ENCODE measurements at places on chromosomes 1 and 21.

DNA sequence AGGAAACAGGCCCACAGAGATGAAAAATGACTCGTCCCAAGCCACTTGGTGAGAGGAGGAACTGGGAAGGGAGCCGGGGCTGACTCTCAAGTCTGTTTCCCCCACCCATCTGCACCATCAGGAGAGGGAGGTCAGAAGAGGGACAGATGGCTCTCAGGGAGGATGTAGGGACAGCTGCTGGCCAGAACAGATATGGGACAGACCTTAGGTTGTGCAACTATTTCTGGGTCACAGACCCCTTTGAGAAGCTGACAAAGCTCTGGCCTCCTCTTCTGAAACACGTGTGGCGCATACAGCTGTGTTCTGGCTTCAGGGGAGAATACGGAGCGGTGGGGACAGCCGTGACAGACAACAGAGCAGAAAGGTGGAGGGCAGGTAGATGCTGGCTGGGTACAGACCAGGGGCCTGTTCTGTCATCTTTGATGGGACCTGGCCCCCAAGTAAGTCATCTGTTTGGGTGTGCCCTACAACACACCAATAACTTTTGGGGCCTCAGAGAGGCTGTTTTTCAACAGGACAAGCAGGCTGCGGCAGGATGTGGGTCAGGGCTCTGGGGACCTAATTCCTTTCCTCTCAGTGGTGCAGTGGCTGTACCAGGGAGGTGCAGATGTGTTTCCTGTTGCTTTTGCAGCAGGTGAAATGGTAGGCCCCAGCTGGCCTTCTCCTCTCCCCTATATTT is 7.3 kb downstream of the SH3BGRL3 start:
- peak; percentile 34 for DNase-seq

- no peak for DNase-seq
Measured at GRCh38 chr1:24503059-24503751, 569 bp downstream of the RCAN3 start.

- DNase-seq = no peak
Measured at GRCh38 chr21:35401476-35401875, 352.4 kb upstream of the RUNX1 start.

- no peak for DNase-seq
Measured at GRCh38 chr1:227864882-227865281, 49.4 kb downstream of the PRSS38 start.

DNA sequence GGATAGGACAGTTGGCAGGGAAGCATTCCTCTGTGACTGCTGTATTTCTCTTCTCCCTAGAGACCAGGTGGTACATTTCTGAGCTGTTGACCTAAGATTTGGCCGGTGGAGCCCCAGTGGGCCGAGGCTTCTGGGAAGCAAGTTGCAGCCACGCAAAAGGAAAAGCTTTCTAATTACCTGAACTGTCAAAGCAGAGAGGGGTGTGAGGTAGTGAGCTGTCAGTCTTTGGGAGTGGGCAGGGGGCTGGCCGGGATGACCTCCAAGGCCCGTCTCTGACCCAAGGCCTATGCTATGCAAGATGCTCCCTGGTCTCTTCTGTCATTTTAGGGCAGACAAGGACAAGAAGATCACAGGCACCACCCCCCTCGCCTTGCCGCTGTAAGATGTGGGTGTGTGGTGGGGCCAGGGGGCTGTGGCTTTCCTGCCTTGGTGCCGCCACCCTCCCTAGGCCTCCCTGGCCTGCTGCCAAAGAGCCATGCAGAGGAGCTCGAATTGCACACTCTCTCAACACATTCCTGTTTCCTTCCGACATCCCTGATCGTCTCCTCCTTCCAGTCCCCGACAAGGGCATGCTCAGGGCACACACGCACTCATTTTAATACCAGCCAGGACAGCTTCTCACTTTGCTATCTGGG is 7.7 kb downstream of the PADI1 start:
- peak; percentile 40 for DNase-seq

GRCh38 chr1:108000620-108001111 is 35.7 kb upstream of the VAV3 start:
- no peak for DNase-seq

- no peak for DNase-seq
Measured at GRCh38 chr1:54768093-54768492, 3.8 kb upstream of the PARS2 start.

DNA sequence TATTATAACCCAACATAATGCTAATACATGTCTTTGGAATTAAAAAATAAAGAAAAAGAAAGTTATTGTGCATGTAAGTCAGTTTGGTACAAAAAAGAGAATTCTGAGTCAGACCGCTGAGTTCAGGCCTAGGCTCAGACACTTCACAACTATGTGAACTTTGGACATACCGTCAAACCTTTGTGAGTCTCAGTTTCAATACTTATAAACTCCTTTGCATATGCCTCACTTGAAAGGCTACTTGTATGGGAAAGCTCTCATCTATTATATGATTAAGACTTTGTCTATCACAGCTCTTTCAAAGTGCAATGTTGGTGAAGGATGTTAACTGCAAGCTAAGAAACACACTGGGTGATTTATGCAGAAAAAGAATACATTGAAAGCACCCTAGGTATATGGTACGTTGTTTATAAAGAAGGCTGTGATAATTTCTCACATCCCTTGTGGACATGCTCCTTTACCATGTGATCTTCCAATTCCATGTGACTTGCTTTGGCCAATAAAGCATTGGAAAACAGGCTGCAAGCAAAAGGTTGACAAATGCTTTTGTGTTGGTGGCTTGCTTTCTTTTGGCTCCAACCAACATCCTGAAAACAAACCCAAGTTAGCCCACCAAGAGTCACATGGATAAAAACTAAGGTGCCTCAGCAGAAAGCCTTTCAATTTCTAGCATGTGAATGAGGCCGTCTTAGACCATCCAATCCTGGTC is 49.6 kb downstream of the INTS7 start:
- DNase-seq = no peak

GRCh38 chr1:107473065-107473464 is 332.2 kb downstream of the NTNG1 start:
- DNase-seq = no peak

GRCh38 chr1:221510793-221511503 is 230.9 kb downstream of the DUSP10 start:
- DNase-seq = no peak

DNA sequence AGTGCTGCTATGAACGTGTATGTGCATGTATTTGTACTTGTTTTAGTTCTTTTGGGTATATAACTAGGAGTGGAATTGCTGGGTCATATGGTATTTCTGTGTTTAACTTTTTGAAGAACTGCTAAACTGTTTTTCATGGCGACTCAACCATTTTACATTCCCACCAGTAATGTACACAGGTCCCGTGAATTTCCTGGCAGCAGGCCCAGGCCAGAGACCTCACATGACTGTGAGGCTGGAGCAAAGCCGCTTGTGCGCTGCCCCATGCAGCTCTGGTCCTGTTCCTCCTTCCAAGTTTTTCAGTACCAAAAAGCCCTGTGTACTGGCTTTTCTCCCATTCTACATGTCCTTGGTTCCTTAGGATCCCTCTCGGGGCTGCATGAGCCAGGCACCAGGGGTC is 29.6 kb downstream of the ACOT11 start:
- no peak for DNase-seq

DNA sequence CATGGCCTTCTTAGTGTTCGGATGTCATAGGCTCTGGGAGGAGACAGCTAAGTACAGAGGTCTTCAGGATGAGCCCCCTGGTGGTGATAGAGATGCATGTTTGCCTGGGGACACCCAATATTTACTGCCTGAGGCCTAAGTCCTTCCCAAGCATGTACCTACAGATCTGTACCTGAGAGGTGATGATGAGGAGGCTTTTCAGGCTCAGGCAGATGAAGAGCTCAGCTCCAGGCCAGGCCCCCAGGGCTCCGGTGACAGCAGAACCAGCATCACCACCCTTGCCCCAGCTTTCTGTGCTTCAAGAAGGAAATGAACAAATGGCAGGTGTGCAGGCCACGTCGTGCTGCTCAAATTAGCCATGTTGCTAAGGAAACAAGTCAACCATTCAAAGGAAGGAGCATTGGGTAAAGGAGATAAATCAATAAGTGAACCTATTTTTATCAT is 21.1 kb downstream of the CACNA1E start:
- DNase-seq = peak; percentile 15

DNA sequence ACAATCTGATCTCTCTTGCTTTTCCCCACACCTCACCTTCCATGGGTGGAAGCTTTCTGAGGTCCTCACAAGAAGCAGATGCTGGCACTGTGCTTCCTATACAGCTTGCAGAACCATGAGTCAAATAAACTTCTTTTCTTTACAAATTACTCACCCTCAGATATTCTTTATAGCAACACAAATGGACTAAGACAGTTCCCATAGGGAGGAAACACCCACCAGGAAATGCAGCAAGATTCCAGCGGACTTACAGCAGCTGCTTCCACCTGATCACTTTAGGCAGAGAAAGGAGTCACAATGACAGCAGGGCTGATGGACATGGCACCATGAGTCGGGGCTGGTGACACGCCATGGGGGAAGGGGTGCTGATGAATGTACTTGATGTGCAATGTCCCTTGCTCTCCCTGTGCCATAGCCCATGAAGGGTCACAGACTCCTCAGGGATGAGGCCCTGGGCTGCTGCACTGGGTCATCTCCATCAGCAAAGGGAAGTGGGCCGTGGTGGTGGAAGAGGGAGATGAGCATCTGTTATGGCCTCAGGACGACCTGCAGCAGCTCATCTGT is 53.9 kb downstream of the PRSS38 start:
- no peak for DNase-seq

GRCh38 chr21:45405819-45406762 is 1.1 kb downstream of the COL18A1 start:
- DNase-seq = no peak

DNA sequence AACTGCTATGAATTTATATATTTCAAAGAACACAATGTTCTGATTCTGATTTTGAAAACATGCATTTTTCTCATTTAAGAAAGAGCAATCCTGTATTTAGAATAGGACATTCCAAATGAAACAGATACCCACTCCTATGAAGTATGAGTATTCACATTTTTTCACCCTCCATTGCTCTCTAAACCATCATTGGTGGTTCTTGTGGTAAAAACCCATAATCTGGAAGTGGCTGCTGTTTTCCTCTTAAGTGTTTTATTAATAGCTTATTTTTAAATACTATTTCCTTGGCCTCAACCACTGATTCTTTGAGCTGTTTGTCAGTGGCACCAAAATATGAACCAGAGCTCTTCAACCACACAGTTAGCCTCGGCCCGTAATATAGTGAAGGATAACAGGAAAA is 60.0 kb upstream of the ADAM30 start:
- no peak for DNase-seq

DNA sequence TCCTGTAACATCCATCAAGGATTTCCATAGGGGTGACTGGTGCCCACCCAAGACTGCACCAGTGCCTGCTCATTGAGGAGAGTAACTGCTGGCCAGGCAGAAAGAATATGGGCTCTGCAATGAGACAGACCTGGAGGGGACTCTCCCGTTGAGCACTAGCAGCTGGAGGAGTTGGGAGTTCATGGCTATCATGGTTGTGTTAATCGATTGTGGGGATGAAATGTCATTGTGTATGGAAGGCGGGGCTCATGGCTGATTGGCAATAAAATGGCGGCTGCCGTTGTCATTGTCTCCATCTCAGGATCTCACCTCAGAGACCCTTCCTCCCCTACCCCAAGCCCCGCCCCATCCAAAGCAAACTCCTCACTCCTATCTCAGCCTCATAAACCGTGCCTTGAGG is 3.9 kb downstream of the TMEM125 start:
- no peak for DNase-seq

GRCh38 chr1:97996880-97997279 is 76.0 kb upstream of the DPYD start:
- no peak for DNase-seq

DNA sequence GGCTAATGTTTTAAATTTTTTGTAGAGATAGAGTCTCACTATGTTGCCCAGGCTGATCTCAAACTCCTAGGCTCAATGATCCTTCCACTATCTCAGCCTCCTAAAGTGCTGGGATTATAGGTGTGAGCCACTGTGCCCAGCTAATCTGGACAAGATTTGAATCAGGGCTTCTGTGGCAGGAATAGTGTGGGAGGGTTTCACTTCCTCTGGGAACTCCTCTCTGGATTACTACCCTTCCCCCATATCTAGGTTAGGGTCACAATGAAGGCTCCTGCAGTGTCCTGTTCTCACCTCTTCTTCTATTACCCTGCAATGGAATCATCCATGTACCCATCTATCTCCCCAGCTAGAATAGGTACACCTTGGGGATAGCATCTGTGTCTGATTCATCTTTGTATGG is 133.6 kb upstream of the RAB4A start:
- DNase-seq = no peak

DNA sequence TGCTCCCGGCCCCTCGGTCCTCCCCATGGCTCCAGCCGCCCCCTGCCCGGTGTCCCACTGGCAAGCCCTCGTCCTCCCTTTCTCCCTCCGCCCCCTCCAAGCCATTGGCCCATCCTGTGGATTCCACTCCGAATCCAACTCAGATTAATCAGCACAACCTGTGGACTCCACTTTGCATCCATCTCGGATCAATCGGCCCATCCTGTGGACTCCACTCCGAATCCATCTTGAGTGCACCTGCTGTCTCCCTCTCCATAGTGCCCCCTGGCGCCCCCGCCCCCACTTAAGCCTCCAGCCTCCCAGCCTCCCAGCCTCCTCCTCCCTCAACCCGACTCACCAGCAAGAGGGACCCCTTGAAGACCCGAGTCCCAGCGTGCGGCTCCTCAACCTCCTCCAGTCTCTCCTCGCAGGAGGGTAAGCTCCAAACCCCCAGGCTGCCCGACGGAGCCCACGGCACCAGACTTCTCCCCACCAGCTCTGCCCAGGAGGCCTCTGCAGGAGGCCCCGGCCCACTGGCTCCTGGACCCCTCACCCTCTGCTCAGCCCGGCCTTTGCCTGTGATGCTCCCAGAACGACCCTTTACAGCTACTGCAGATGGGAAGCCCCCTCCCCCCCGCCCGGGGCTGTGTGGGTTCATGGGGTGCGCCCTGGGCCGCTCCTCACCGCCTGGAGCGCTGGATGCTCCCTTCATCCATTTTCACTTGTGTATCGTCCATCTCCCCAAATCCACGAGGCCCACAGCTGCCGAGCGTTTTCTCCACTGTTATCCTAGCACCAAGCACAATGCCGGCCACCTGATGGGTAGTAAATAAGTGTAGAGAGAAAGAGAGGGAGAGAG is 40.6 kb upstream of the TSPEAR start:
- no peak for DNase-seq

- DNase-seq = no peak
Measured at GRCh38 chr1:23791516-23792047, 637 bp downstream of the LYPLA2 start.

- no peak for DNase-seq
Measured at GRCh38 chr1:145988773-145989172, 7.6 kb downstream of the TXNIP start.

GRCh38 chr1:150981805-150982712 is at the start of gene ANXA9:
Gene ANXA9, plus strand, starts transcription at chr1:150982292. Its CDS starts 814 bp downstream, at chr1:150983106.
- DNase-seq = no peak

DNA sequence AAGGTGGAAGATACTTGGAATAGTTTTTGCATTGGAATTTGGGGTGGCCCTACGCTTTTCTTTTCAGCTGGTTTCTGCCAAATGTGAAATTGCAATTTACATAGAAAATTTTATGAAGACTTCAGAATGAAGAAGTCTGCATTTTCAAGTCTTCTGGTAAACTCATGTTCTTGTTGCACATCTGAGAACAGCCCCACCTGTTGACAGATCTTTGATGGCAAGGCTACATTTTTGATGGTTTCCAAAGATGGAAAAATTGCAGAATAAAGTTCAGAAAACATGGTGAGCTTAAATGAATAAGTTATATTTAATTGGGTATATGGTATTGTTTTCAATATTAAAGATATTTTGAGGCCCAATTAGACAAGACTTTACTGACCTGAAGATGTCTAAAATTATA is 25.4 kb downstream of the OLFM3 start:
- DNase-seq = no peak
